ENCODE measurements at places on chromosomes 7 and 10. TPM values are rescaled to one million over a fixed set of nuclear protein-coding genes. Genes with fewer than 3 reads are reported as not detected.

The PKD2L1 gene
- total RNA-seq = not detected

The BAIAP2L1 gene
- total RNA-seq = 0.09 TPM

The TMEM178B gene
- 0.11 TPM for total RNA-seq

The LIPF gene
- total RNA-seq = not detected

The TFR2 gene
- 0.54 TPM for total RNA-seq

The MCU gene
- 32.6 TPM for total RNA-seq

The FFAR4 gene
- total RNA-seq = not detected

The BAG3 gene
- total RNA-seq = 5.2 TPM

The WNT16 gene
- not detected for total RNA-seq

The NOS3 gene
- 29.3 TPM for total RNA-seq

The EFCAB10 gene
- not detected for total RNA-seq

The SLC13A4 gene
- not detected for total RNA-seq

The SLC39A12 gene
- not detected for total RNA-seq

The CCDC172 gene
- not detected for total RNA-seq

The SYT15 gene
- 2.2 TPM for total RNA-seq

The PLEKHS1 gene
- total RNA-seq = not detected

The SPAM1 gene
- not detected for total RNA-seq

The NSUN6 gene
- 6.6 TPM for total RNA-seq

The BEND7 gene
- 9.3 TPM for total RNA-seq

The LAMB4 gene
- total RNA-seq = 0.11 TPM

The OR2A12 gene
- total RNA-seq = not detected

The TUBAL3 gene
- total RNA-seq = not detected

The PLXNA4 gene
- total RNA-seq = 30.2 TPM

The MMD2 gene
- not detected for total RNA-seq

The MYH16 gene
- not detected for total RNA-seq

The SLC25A13 gene
- total RNA-seq = 31.5 TPM

The CARD11 gene
- total RNA-seq = 2.1 TPM

The MAP3K8 gene
- 4.9 TPM for total RNA-seq

The GSAP gene
- total RNA-seq = 5.8 TPM

The WBP1L gene
- 61.9 TPM for total RNA-seq

The LRGUK gene
- total RNA-seq = 0.17 TPM

The SPDYE2B gene
- not detected for total RNA-seq

The OGDHL gene
- total RNA-seq = 0.22 TPM

The EGFR gene
- total RNA-seq = 0.43 TPM

The BICC1 gene
- total RNA-seq = under 0.01 TPM

The NRG3 gene
- 10.6 TPM for total RNA-seq

The OIT3 gene
- total RNA-seq = 0.09 TPM

The MYO1G gene
- total RNA-seq = 0.17 TPM

The SLC16A9 gene
- not detected for total RNA-seq

The CALHM2 gene
- 20.1 TPM for total RNA-seq

The NUB1 gene
- 33.7 TPM for total RNA-seq

The ANKRD7 gene
- 0.22 TPM for total RNA-seq
